Substantia nigra (tissue), 51 donors: ENCODE measurements at places on chromosomes 3 and 15.

GRCh38 chr3:55620351-55621025 is 133.4 kb upstream of the WNT5A start:
- DNase-seq, result no peak

GRCh38 chr3:109252641-109253040 is 63.7 kb downstream of the DPPA2 start:
- DNase-seq, result no peak

DNA sequence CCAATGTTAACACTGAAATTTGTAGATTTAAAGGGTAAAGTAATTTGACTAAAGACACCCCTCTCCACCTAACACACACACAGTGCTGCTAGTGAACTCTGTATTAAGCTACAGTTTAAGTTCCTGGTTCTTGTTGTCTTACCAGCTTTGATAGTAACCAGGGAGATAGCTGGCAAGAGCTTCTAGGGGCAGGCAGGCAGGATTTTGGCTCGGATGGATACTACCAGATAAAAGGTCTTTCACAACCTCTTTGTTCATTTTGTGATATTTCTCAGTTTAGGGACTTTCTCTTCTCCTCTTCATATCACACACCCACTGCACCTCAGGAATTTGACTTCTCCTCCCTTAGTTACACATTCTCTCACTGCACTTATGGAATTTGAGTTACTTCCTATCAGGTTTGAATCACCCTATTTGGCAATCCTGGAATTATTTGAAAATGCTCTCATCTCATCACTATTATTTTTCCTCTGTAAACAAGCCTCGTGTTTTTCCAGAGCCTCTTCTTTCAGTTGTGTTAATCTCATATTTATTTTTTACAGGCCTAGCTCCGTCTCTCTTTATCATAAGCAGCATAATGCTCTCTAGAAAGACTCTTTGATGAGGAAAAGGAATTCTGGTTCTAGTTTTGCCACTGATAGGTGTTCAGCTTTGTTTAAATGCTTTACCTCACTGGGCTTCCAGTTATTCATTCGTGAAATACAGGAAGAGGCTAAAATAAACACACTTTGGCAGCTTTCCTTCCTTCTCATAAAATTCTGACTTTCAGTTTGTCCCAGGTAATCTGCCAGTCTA is 23.0 kb upstream of the CLDN1 start:
- no peak for DNase-seq

DNA sequence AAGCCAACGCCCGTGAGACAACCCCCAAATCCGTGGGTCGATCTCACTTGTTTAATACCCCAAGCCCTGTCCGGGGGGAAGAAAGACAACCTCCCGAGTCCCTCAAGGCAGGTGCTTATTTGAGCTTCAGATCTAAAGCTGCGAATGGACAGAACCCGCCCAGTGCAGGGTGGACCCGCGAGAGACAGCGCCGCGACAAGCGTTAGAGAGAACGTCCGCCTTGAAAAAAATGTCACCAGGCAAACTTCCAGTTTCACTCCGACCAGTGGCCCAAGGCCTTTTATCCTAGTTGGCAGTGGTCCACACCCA is 740 bp upstream of the OXSR1 start:
- DNase-seq, result no peak

GRCh38 chr15:85427286-85428028 is 47.1 kb downstream of the AKAP13 start:
- DNase-seq, result no peak

- DNase-seq, result no peak
These were observed 50.3 kb downstream of the FBLN2 start for GRCh38 chr3:13598926-13599886.
